ENCODE measurements at places on chromosomes 6 and 20.

- DNase-seq = peak; percentile 34
Observed at GRCh38 chr20:728256-728944, 39.9 kb downstream of the SLC52A3 start.

DNA sequence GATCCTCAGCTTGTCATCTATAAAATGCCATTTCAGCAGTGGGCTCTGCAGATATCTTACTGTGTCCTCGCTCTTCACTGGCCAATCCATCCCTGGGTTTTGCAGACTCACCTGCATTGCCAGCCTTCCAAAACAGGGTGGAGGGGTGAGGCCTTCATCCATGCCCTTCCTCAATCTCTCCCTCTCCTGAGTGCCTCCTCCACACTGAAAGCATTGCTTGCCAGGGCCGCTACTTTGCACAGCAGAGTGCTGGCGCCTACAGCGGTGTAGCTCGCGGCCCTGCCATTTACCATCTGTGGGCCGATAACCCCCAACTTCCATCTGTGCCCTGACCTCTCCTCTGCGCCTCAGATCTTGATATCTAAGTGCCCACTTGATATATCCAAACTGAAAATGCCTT is 29.4 kb downstream of the TM9SF4 start:
- no peak for DNase-seq

GRCh38 chr6:148398244-148398643 is 55.6 kb downstream of the SASH1 start:
- no peak for DNase-seq

GRCh38 chr6:33875696-33876095 is 71.9 kb upstream of the MLN start:
- DNase-seq = no peak

GRCh38 chr20:37314099-37314498 is 24.6 kb downstream of the MANBAL start:
- no peak for DNase-seq

GRCh38 chr6:4180652-4181255 is 45.4 kb upstream of the ECI2 start:
- DNase-seq = peak; percentile 25

- no peak for DNase-seq
Observed at GRCh38 chr6:111803371-111803770, 69.9 kb downstream of the FYN start.
